ENCODE measurements at places on chromosomes 5 and 9.
A peak's percentile ranks its signal among the peaks of the same experiment; 100 is the strongest.

- ATAC-seq = peak; percentile 45
These were observed 118.7 kb downstream of the GAS1 start for GRCh38 chr9:86828631-86829030.

- no peak for ATAC-seq
These were observed 59.1 kb downstream of the THBS4 start for GRCh38 chr5:80094236-80094738.

DNA sequence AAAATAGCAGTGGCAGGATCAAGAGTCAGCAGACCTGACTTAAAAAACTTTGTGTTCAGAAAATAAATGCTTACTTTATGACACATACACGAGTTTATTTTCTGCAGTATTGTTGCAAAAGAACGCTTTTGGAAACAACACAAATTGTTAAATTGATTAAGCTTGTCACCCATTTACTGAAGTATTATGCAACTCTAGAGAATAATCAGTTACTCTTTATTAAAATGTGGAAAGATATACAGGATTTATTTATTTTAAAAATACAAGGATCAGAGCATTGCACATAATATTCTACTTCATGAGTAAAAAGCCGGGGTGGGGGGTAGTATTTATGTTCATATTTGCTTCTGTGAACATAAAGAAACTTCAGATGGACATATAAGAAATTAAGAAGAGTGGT lies 20.0 kb downstream of the FYB1 start:
- ATAC-seq = no peak

DNA sequence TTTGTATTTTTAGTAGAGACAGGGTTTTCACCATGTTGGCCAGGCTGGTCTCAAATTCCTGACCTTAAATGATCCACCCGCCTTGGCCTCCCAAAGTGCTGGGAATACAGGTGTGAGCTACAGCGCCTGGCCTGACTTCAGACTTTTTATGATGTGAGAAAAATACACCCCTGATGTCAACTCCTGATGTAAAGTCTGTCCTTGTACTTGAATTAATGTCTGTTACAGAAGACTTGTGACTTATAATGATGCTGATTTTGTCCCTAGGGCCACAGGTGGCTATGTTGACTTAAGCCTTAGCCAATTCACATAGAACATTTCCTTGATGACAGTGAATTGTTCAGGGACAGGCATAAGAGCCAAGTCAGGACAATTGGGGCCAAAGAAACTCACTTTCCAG lies 42.5 kb upstream of the MELK start:
- ATAC-seq = no peak

- no peak for ATAC-seq
These were observed 69.8 kb downstream of the KDM4C start for GRCh38 chr9:6827439-6828145.

DNA sequence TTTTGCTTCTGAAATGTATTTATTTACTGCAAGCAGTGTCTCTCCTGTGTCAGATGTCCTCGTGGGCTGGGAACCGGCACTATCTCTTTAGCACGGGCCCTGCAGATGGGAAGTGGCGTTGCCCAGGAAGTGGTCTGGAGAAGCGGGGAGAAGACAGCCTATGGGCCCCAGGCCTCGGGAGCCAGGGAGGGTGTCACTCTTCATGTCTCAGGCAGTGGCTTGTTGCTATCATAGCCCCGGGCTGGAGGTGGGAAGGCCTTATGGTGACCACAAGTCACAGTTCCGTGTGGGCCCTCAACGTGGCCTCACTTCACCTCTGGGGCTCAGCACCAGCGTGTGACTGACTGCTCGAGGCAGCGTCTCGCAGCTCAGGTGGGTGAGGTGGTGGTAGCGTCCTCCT lies 41.4 kb downstream of the SYK start:
- peak; percentile 53 for ATAC-seq

- ATAC-seq = no peak
These were observed 340 bp downstream of the ELAVL2 start for GRCh38 chr9:23825700-23826099.

- no peak for ATAC-seq
These were observed 583.6 kb downstream of the TMEM38B start for GRCh38 chr9:106277966-106278365.

- no peak for ATAC-seq
These were observed 238.4 kb upstream of the CD180 start for GRCh38 chr5:67435032-67435431.

DNA sequence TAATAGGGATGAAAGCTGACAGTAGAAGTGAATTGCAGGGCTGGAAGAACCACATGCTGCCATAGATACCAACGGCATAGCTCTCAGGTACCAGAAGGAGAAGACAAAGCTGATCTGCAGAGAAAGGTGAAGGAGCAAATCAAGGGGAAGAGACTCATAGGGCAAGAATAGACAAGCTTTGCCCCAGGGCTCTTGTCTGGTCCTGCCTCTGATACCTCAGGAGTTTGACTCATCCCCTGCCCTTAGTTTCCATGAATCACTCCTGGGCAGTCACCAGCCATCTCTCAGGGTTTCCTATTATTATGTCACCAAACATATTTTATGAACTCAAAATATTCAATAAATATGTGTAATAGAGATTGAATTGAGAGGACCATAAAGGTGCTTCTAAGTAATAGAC lies 800.9 kb downstream of the DNAH5 start:
- no peak for ATAC-seq

DNA sequence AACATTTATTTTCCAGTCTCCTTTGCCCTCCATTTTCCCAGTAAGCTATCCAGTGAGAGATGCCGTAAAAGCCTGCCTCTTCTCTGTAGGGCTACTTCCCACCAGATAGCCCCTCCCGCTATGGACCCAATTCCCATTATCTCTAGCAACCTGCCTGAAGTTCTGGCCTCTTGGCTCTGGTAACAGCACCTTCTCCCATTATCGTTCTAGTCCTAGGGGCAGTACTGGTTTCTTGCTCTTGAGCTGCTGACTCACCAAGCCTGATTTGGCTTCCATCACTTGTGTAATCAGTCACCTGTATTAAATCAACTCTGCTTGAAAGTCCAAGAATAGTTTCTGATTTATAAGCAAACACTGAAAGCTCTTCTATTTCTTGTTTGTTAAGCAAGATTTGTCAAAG lies 42.8 kb upstream of the PARP8 start:
- ATAC-seq = no peak

- no peak for ATAC-seq
These were observed 174.6 kb downstream of the GDNF start for GRCh38 chr5:37665272-37665671.

DNA sequence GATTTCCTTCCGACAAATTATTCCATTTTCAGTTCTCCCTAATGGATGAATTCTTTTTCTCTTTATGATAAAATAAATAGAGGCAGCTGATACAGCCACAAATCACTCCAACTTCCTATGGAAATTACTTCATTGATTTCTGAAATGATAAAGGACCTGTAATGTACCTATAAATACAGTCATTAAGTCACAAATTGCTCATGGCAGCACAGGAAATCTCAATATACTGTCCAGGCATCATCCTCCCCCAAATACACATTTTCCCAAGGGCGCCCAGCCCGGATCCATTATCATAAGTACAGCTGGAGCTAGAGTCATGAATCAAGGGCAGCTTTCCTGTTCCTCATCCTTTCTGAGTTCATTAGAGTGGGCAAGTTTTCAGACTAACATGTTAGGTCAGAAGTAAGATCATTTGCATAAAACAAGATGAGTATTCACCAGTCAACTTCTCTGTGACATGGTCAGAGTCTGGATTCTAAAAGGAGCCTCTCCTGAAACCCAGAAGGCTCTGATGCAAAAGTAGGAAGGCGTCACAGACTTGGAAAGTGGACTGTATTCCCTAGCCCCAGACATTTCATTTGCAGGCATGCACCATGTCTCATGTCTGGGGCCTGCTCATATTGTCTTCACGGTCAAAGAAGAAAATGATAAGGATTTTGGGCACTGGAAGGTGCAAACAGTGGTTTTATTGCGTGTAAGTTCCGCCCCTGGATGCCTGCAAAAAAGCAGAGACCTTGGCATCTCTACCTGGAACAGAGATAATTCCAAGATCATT lies 383.2 kb downstream of the PLK2 start:
- no peak for ATAC-seq

DNA sequence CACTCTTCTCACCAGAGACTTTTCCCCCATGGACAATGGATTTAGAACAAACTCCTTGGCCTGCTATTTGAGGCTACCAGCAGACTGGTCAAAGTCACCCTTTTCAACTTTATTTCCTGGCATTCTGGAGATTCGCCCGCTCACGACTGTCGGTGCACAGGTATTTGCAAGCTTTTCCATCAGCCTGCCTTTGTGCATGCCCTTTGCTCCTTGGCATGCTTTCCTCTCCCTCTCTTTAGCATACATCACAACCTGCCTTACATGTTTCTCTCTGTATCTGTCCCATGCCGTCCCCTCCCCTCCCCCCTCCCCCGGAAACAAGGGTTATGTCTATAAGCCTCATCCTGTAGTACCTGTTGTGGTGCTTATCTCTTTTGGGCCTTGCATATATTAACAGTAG lies 257.1 kb downstream of the AOPEP start:
- no peak for ATAC-seq

- no peak for ATAC-seq
These were observed 277.6 kb downstream of the TMEM38B start for GRCh38 chr9:105971986-105972385.

DNA sequence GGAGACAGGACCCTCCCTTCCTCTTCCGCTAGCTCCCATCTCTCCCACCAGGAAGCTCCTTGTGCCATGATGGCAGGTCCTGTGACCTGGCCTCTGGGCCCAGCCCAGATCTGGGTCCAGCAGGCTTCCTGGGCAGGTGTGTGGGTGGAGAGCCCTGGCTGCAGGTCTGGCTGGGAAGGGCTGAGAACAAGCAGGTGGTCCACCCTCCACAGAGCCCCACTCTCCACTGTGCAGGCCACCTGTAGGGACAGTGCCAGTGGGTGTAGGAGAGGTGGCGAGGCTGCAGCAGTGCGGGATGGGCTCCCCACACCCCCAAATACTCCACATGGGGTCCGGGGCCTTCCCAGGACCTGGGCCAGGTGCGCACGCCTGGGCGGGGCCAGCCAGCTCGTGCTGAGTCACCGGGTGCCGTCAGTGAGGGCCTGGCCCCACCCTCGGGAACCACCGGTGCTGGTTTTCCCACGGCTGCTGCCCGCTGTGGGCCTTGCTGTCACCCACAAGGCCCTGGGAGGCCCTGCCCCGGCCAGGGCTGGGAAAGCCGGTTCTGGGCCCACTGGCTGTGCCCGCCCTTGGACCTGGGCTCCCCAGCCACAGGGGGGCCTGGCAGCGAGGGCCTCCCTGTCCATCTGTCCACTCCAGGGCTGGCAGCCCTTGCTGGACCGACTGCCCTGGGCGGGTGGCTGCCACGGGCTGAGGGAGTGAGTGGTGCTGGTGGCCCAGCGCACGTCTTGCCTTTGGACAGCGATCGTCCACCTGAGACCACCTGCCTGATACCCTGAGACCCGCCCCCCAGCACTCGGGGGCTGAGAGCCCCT lies 9.3 kb upstream of the NRARP start:
- ATAC-seq = no peak

DNA sequence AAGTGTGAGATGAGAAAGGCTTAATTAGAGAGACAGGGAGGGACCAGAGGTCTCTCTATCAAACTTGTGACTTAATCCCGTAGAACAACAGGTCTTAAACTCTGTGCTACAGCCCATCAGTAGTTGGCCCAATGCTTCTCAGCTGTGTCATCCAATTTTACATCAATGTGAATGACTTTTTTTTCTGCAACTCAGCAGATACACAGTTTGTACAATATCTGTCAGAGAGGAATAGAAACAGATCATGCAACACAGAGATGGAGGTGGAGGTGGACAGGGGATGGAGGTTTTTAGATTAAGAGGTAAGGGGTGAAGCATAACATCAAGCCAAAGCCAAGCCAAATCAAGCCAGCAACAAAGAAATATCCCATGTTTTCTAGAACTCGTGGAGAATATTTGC lies 43.0 kb downstream of the FBXW11 start:
- no peak for ATAC-seq

DNA sequence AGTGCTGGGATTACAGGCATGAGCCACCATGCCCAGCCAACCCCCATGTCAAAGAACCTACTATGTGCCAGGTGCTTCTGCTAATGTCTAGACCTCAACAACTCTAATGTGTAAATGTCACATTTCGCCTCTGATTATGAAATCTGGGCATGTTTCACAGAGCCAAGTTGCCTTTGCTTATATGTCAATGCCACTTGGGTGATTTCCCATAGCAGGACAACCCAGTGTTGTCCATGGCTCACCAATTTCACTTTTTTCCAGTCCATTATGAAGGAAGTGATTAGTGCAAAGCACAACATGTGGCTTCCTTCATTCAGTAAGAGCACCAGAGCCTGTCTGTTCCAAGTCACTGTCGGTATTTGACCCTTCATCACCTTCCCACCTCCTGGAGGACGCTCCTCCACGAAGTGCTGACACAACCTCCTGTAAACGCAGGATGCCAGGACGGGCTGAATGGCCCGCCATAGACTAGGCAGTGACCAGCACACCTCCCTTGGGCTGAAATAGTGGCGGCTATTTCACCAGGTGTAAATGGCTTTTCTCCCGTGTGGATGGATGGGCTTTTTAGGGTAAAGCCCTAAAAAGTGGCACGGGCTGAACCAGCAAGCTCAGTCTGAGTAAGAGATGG lies 962 bp upstream of the PKN3 start:
- no peak for ATAC-seq

- ATAC-seq = no peak
These were observed 3.2 kb downstream of the TDRD7 start for GRCh38 chr9:97415146-97415545.

- no peak for ATAC-seq
These were observed 45.9 kb downstream of the PDE4D start for GRCh38 chr5:59847586-59847985.

GRCh38 chr5:139392324-139392677 lies 2.6 kb upstream of the MZB1 start:
- no peak for ATAC-seq

- no peak for ATAC-seq
These were observed 29.2 kb downstream of the RUSC2 start for GRCh38 chr9:35518981-35519679.

DNA sequence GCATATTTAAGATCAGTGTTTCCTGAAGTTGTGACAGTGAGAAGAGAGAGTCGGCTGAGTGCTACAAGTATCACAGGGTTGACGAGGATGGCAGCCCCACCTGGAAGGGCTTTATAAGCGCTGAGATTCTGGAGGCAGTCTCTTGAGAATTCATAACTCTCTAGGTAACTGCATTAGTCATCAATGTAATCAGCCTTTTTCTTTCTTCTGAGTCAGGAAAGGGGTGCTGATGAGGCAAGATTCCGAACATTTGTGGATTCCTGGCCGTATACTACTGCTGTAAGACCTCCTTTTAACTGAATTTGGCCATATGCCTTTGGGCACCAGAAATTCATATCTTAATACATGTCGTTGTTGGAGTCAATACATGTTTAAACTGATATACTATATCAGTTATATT lies 6.6 kb upstream of the RNF20 start:
- ATAC-seq = no peak

DNA sequence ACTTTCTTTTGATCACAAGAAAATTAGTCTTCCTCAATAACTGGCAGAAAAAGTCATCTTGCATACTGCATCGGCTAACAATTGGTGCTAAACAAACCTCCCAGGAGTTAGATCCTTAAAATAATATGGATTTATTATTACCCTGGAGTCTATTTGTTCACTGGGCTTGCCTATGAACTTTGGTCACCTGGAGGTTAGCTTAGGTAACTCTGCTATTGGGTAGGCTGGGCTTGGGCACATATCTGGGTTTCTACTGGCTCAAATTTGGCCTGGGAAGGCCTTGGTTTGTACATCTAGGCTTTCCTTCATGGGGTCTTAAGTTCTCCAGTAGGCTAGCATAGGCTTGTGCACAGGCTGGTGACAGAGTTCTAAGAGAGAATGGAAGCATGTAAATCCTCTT lies 279.9 kb downstream of the RASEF start:
- no peak for ATAC-seq
